Pulmonary artery endothelial cell (primary cell): ENCODE measurements at places on chromosomes 2 and 18. TPM values are rescaled to one million over a fixed set of nuclear protein-coding genes. Genes with fewer than 3 reads are reported as not detected.

RAX gene
- total RNA-seq: not detected in 2 replicates

CDKL4 gene
- 0.25 and 0.59 TPM in 2 replicates for total RNA-seq

DNA sequence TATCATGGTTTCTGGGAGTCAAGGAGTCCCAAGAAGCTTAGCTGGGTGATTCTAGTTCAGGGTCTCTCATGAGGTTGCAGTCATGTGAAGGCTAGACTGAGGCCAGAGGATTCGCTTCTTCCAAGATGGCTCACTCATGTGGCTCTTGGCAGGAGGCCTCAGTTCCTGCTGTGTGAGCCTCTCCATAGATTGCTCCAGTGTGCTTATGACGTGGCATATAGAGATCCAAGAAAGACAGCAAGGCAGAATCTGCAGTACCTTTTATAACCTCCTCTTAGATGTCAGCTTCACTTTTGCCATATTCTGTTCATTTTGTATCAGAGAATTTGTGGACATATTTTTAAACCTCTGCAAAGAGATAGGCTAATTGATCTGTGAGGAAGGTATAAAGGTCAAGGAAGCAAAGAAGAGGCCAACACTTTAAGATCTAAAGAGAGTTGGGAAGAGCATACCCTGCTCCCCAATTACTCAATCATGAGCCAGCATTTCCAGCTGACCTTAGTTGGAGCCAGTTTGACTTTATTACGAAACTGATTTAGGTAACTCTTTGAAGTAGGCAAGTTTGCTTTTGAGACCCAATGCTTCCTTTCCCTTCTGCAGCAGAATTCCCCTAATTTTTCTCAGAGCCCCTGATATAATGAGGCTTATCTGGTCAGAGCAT lies 134.7 kb downstream of the EML6 start:
- no peak for DNase-seq

DNA sequence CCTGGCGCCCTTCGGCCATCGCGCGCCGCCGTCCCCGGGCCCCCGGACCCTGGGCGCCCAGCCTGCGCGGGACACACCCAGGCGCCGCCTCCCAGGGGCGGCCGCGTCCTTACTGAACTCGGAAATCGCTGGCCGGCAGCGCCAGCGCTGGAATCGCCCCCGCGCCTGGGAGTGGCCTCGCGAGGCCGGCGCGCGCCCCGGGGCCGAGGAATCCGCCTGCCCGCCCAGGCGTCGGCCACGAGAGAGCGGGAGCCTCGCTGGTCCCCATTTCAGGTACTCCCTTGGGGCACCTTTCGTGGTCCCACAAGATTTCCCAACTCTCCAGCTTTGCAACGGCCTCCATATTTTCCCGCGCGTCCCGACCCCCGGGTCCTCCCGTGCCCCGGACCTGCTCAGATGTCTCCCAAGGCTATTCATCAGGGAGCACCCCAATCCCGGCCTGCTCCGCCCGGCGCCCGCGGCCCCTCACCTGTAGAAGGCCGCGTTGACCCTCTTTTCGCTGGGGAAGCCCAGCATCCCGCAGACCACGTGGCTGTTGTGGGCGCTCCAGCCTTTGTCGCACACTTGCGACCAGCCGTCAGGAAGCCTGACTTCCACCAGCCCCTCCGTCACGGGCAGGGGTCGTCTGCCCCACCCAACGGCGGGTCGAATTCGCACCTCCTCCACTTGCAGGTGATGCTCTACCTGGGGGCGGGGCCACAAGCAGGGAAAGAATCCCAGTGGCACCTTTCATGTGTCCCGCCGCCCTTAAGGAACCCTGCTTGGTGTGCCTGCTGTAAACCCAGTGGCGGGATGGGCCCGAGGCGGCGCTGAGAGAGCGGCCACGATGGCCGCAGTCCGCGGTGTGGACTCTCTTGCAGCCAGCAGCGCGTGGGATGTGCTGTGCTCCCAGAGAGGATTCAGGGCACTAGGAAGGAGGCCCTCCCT lies 4.6 kb downstream of the LOXL3 start:
- DNase-seq: no peak

- no peak for DNase-seq
Observed at GRCh38 chr2:84970210-84970867, 622 bp upstream of the KCMF1 start.

DNA sequence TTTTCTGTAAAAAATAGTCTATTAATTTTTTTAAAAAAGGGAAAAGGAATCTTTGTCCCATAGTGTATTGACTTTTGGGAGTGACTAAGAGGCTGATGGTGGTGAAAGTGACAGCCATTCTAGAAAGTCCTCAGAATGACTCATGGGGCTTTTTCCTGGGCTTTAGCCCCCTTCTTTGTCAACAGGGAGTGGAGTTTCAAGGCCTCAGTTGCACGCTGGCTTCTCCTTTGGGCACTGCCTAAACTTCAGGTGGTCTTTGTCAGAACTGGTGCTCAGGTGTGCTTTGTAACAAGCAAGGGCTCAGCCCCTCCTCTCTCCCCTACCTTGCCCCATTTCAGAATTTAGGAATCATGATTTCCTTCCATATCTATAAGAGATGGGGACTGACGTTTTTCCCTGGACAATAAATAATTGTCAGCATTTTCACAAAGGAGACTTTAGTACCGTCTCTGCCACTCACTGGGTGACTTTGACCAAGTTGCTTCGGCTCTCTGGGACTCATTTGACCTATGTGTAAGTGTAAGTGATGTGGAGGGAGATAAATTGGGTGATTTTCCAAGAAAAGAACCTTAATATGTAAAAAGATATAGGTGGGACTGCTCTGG lies 61.2 kb upstream of the IGFBP2 start:
- DNase-seq: no peak

DNA sequence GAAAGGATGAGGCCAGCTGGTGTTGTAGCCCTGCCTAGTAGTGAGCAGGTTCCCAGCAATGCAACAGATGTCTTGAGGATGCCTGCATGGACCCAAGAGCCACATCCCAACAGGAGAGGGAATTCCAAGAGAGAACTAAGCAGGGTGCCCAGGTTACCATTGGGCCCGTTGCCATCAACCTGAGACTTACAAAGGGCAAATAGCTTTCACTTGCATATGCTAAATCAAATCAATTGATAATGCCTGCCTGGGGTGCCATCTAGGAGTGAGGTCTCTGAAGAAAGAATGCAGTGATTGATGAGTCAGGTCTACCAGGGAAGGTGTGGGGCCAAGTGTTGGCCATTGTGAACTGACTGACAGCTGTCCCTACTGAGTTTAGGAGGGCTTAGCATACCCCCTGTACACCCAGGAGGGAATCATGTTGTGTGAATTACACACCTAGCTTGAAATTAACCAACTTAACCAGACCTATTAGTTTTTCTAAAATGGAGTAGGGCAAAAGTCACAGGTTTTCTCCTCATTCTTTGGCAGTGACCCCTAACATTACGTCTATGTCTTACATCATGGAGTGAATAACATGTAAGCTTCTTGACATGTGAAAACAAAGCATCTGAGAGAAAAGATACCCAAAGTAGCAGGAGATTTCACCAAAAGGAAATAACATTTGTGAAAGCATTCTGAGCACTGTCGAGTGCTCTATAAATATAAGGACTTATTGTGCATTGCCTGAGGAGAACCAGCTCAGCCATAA lies 32.3 kb downstream of the FHOD3 start:
- DNase-seq: no peak
